ENCODE measurements at places on chromosomes 6 and 20. TPM values are rescaled to one million over a fixed set of nuclear protein-coding genes. Genes with fewer than 3 reads are reported as not detected.

The PRICKLE4 gene
- not detected for total RNA-seq

The GABRR1 gene
- not detected for total RNA-seq

The TTI1 gene
- 35.0 TPM for total RNA-seq

DNA sequence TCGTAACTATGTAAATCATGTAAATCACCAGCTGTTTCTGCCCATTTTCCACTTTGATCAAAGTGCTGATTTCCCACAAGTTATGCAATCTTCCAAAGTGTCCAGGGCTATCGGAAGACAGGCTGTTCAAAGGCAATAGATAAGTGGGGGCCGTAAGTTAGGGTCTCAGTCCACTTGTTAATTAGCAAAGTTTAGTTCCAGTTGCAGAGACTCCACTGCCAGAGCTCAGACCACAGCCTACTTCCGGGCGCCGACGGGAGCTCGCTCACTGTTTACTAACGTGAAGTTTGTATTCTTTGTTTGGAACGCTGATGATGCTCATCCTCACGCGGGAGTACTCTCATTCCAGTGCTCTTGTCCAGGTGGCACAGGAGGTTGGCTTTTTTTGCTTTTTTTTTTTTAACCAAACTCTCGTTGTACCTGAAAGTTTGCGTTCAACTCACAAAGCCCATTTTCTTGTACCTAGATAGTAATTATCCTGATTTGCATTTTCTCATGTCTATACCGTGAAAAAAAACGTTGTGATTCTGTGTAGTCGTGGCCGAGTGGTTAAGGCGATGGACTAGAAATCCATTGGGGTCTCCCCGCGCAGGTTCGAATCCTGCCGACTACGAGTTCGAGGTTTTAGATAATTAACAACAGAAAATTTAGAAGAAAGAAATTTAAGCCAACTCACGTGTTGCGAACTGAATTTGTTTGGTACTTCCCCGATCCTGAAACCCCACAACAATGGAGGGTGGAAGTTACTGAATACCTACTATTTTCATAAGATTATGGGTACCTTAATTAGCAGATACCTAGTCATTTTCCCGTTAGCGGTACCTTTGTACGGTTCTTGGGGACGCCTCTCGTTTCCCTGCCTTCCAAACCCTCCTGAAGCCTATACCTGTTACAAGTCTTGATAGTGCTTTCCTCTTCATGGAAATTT is 29.9 kb upstream of the ZNF184 start:
- DNase-seq = peak; percentile 64

DNA sequence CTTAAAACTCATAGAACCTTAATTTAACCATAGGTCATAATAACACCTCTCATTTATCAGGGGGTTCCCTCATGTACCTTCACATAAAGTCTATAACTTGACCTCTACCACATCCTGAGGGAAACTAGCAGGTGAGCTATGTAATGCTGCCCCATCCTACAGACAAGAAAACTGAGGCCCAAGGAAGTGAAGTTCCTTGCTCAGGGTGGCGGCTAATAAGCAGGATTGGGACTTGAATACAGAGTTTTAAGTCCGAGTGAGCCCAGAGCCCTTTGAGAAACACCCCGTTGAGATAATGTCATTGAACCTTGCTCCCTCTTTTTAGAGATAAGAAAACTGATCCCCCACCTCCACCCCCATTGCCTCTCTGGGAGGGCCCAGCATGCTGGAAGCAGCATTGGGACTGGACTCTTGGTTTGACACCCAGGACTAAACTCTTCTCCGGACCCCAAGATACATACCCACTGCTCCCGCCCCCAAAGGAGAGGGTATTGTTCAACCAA is 429 bp downstream of the BNIP5 start:
- no peak for DNase-seq

- no peak for DNase-seq
These were observed 335.4 kb upstream of the ID4 start for GRCh38 chr6:19501737-19502245.

DNA sequence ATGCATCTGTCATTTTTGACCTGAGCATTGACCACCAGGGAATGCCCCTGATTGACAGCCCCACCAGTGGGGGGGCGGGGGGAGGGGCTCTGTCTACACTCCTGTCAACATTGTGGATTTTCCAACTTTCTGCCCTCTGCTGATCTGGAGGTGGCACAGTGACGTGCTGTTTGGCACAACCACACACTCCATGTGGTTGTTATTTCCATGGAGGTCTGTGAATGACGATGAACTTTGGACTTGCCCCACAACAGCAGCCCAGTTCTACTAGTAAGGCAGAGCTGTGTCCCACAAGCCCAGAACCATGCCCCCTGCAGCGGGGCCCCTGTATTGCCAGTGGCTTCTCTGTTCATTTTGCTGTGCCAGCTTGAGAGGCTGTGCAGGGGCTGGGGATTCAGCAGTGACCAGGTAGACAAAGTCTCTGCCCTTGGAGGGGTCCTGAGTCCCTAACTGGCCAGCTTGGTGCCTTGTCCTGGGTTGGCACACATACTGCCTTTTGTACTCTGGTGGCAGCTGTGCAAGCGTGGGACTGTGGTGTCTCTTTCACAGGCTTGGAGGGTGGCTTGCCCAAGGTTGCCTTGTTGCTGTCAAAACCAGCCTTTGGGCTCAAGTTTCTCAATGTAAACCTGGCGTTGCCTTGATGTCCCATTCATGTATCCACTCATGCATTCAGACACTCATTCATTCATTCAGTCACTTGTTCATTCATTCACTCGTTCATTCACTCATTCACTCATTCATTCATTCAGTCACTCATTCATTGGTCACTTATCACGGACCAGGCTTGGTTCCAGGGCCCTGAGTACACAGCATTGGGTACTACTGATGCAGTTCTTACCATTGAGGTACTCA is 108.5 kb downstream of the SYCP2 start:
- no peak for DNase-seq

- no peak for DNase-seq
These were observed 58.1 kb upstream of the AFDN start for GRCh38 chr6:167768471-167769215.

GRCh38 chr6:149242883-149243282 is 74.6 kb upstream of the TAB2 start:
- DNase-seq = no peak

DNA sequence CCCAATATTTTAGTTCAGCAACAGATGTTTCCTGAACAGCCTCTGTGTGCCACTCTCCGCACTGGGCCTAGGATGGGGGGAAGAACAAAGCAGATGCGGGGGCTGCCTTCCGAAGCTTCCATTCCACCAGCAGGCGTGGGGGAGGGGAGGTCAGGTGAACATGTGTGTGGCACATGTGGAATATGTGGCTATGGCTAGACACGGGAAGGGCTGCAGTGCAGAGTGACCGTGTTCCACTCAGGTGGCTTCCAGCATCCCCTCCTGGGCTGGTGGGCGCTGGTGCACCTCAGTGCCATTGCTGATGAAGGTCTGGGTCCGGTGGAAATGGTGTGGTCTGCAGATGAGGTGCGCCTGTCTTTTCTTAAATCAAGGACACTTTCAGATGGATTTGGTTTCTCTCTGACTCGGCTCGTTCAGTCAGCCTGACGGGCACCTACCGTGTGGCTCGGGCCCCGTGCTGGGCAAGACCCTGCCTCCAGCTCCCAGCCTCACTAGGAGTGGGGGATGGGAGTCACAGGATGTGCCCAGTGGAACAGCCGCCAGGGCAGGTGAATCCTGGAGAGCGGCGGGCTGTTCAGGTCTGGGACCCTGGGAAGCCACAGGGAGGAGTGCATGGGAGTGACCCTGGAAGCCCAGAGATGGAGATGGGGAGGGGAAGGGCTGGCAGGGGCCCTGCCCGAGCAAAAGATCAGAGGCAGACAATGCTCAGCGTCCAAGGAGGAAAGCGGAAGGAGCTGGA is 111.0 kb downstream of the SYCP2 start:
- no peak for DNase-seq

Measured in activated T-cell treated with anti-CD3 and anti-CD28 coated beads, Interleukin-2, amount 50 U/mL, for 4 hours (primary cell).